ENCODE measurements at places on chromosomes 12 and 14.

DNA sequence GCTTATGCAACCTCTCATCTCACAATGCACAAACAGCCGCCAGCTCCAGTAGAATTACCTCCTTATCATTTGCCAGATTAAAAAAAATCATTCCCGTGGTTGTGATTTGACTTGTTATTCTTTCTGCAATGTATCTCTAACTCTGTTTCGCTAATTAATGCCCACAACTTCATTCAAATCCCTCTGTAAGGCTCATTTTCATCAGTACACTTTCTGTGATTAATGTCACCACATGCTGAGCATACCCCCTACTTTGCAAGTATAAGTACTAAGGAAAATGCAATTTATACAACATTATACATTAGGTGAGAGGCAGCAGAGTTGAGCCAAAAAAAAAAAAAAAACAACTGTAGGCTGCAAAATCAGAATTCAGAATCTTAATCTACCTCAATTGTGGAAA is 166.0 kb downstream of the FSCB start:
- no peak for DNase-seq

DNA sequence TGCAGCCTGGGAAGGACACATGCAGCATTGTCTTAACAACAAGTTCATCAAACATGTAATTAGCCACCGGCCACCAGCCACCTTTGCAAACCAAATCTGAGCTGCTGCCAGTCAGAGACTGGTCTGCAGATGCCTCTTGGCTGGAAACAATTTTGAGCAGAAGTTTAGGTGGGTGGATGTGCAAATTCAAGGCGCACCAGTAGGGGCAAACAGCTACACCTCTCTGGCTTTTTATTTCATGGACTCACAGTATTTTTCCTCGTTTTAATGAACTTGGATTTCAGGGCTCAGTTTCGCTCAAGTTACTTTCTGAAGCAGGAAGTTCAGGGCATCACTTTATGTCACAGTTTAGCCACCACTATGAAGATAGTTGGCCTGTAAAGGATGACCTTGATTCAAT is 94.3 kb downstream of the OTX2 start:
- no peak for DNase-seq

DNA sequence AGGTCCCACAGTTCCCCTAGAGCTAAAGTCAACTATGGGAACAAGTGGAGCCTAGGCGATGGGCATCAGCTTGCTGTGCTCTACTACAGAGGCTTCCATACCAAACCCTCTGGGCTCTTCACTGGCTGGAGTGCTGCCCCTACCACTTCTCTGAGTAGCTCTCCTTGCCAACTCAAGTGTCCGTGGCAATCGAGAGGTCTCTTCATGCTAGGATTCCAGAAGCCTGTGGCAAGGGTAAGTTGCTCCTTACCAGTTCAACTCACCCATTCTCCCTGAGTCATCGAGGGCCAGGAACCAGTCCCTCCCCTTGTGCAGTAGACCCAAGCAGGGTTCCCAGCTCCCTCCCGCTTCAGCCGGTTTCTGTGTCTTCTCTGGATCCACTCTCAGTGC is 76.1 kb downstream of the GALC start:
- no peak for DNase-seq

- no peak for DNase-seq
Observed at GRCh38 chr12:112870267-112870980, 36.3 kb upstream of the OAS1 start.

All from HS-27A (cell line).